Upper lobe of left lung (tissue), 6 donors: ENCODE measurements at places on chromosomes 5 and 9.

- no peak for DNase-seq
These were observed 162.4 kb upstream of the TUT7 start for GRCh38 chr9:86516564-86516963.

GRCh38 chr9:105295986-105296385, 51.5 kb downstream of the SLC44A1 start:
- DNase-seq = no peak

GRCh38 chr5:56048124-56048523, 53.4 kb upstream of the IL6ST start:
- DNase-seq = no peak

GRCh38 chr5:162209005-162209605, 141.5 kb downstream of the GABRG2 start:
- peak; percentile 32 for DNase-seq

DNA sequence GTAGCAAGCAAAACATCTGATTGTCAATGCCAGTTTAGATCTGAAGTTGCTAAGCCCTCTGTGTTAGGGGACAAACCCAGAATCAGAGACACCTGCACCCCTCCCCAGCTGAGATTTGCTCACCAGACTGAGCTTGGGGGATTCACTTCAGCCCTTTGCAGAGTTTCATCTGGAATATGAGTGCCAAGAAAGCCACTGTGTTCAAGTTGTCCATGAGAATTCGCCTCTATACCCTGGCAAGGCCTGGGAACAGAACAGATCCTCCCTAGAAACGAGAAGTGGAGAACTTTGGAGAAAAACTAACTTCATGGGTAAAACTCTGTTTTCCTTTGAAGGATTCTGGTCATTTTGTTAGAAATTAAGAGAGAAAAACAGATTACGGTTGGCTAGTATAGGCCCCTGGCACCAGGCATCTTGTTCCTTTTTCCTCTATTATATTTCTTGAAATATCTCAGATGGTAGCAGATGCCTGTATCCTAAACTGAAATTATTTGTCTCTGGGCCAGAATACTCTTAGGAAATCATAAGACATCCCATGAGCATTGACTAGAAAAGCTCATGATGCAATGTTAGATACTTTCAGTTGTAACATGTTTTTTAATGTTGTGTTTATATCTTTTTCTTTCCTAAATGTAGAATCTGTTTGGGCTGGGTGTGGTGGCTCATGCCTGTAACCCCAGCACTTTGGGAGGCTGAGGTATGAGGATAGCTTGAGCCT, 64.4 kb downstream of the SNX18 start:
- no peak for DNase-seq

- no peak for DNase-seq
These were observed 48.8 kb downstream of the SH3GL2 start for GRCh38 chr9:17627641-17628040.

GRCh38 chr9:131610231-131610761, 65.0 kb downstream of the PRRT1B start:
- DNase-seq = no peak

DNA sequence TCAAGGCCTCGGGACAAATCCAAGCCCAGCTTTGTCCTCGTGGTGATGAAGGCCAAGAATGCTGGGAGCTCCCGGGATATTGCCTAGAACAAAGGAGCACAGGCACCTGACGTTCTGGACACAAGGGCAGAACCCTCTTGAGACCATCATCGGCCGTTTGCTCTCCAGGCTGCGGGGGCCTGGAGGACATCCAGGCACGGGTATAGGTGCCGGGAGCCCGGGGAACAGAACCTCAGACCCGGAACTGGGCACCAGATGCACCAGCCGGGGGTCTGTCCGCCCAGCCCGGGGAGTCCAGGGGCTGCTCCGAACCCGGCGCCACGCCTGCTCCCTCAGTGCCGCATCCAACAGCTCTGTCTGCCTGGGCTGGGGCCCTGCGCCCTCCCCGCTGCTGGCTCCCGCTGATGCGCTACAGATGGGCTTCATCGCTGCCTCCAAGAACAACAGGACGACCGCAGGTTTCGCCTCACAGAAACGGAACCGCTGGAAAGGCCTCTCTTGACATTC, 88.0 kb downstream of the ADAMTS2 start:
- DNase-seq = peak; percentile 77

GRCh38 chr9:80842389-80842788, 847.0 kb downstream of the TLE1 start:
- DNase-seq = no peak

DNA sequence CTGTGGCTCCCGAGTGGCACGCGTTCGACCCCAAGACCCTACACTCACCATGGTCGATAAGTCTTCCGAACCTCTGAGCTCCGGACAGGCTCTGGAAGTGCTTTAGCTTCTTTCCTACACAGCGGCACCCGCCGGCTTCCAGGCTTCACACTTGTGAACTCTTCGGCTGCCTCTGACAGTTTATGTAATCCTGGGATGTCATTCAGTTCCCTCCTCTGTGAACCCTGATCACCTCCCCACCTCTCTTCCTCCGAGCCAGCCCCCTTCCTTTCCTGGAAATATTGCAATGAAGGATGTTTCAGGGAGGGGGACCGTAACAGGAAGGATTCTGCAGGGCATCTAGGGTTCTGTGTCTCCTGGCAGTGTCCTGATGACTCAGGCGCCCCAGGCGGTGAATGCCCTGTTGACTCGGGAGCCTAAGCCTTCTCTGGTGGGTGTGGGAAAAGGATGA, at the start of gene CD14:
CD14 (minus strand) TSS at position 155 of the 451 bp plus-strand sequence; CDS start at position 51, 104 bp downstream.
- DNase-seq = peak; percentile 82

GRCh38 chr9:31347082-31347617, 1037.3 kb upstream of the ACO1 start:
- DNase-seq = no peak

DNA sequence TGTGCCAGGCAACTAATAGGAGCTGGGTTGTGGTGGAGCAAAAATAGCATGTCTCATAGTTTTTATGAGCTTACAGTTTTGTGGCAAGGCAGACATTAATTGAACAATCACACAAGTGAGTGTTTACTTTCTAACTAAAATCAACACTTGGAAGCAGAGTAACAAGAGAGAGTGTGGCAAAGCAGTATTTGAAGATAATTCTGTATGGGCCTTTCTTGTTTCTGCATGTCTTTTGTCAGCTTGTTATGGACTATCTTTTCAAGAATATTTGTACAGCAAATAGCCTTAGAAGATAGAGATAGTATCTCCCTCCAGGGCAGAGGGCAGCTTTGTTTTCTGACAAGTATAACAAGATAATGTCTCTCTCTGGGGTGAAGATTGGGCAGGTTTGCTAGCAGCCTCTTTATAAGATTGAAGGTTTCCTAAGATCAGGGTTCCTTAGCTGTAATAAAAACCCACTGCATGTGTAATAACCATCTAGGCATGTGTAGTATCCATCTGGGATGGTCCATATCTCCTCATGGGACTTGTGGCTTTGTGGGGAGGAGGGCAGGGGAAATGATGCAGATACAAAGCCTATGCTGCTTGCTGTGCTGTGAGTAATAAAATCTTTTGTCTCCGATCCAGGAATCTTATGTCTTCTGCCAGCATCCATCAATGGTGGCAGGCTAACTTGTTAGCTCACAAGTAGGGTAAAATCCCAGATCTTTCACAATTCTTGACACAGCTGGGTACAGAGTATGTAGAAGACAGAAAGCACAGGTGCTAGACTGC, 479.9 kb downstream of the KDM4C start:
- no peak for DNase-seq

DNA sequence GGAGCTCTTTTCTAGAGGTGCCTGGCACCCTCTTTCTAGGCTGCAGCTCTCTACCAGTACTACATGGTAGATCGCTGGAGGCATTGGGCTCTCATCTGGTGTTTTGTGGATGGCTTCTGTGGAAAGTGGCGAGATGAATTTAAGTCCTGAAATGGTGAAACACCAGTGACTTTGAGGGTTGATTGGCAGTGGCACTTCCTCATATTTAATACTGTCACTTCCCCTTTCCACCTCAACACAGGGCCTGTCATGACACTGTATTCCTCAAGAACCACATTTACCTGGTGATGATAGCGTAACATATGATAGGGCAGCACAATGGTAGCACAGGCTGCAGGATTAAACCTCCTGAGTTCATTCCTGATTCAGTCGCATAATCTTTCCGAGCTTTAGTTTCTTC, 132.1 kb downstream of the KDM4C start:
- DNase-seq = no peak

DNA sequence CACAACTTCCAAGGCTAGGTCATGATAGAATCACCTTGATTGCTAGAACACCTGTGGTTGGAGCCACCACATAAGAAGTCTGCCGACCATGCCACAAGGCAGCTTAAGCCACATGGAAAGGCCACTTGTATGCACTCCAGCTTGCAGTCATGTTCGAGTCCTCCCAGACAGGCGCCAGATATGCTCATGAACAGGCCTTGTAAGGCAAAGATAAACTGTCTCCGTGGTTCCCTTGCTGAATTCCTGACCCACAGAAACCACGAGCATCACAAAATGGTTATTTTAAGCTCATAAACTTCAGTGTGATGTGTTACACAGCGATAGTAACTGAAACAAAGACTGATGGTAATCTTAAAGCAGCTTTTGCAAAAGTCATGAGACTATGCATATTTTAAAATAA, 188.4 kb upstream of the DAPK1 start:
- DNase-seq = no peak

GRCh38 chr9:33791117-33791516, 4.2 kb upstream of the PRSS3 start:
- DNase-seq = no peak

DNA sequence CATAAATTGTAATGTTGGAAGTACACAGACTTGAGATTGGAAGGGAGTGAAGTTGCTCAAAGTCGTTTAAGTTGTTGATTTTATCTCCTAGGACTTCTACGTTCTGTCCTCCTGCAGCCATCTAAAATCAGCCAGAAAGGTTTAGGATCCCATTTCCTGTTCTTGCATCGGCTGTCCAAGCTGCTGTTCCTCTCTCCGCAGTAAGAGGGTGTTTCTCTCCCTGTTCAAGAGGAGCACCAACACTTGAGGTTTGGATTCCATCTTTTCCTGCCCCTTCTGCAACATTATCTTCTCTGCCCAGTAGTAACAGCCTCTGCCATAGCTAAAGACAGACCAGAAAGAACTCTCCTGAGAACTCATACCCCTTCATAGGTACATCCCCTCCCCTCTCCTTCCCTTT, 373.4 kb downstream of the GADD45G start:
- no peak for DNase-seq

DNA sequence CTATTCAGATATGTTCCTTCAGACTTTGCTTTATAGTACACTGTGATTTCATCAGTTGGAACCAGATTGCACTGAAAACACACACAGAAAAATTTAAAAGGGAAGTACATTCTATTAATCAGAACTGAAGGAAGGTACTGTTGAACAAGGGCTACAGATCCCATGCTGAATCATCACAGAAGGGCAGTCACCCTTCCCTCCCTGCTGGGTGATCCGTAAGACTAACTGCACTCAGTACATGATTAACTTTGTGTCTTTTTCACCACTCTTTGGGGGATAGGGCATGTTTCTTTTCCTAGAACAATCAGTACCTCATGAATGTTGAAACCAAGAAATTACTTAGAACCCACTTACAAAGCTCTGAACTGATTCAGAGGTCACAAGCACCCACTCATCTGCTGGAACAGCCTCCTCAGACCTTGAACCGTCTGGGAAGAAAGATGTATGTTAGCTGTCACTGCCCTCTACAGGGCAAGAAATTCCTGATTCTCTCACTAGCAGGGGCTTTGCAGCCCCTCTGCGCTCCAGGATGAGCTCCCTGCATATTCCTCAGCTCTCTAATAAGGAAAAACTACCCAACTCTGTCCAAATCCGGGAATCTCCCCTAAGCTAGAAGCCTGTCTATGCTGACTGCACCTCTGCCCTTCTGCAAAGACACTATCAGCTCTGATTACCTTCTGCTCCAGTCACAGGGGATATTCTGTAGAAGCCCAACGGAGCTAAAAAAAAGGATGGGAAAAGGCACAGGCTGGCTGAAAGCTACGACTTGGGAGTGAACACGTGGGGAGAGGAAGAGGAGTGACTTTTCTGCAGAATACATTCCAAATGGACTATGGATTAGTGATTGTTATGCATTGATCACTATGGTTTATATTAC, 51.0 kb downstream of the IARS1 start:
- DNase-seq = no peak

- DNase-seq = no peak
These were observed 205.0 kb downstream of the CRB2 start for GRCh38 chr9:123561046-123561445.

DNA sequence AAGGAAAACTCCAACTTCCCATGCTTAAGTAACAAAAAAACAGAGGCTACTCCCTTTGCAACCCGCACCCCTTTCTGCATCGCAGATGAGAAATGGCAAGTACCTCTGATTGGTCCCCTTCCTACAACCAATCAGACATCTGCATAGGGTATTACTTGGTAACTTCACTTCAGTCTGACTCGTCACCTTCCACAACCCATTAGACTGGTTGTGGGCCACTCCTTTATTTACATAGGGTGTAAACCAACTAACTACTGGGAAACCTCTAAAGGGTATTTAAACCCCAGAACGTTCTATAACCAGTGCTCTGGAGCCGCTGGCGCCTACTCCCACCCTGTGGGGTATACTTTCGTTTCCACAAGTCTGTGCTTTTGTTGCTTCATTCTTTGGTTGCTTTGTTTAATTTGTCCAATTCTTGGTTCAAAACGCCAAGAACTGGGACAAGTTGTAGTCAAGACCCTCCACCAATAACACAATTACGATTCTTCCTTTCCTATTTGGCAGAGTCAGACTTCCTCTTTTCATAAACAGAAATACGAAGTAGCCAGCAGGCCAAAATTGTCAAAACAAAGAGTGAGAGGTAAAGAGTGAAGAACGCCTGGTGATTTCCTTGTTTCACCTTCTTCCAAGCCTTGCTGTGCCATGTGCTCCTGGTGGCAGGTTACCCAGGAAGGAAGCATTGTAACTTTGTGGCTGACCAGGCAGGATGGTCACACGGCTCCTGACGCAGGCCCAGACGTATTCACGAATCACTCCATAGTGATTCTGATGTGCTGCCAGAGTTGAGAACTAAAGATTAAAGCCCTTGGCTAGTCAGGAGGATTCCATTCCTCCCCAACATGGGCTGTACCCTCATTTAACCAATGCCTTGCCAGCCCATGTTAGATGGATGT, 477.4 kb downstream of the ARHGEF28 start:
- no peak for DNase-seq

DNA sequence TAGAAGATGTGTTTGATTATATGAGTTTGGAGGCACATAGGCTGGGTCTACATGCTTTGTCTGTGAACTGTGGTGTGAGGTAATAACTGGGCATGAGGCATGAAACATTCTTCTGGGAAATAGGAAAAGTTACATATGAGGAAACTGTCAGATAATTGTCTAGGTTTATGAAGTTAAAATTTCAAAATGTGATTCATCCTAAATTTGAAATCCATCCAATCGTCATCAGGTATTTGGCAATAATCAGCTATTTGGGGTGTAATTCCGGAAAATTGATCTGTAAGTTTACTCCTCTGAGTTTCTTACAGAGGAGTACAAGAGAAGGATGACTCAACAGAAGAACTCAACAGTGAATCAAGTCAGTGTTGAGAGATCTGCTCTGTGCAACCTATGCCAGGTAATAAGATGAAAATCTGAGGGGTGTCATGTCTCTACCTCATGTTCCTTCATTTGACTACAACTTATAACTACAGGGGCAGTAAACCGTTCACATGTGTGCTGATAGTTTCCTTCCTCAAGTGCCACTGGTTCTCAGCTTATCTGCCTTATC, 1171.6 kb upstream of the CDH18 start:
- DNase-seq = no peak
